Heart right ventricle (tissue), 16 donors: ENCODE measurements at places on chromosomes 13 and 19. TPM values are rescaled to one million over a fixed set of nuclear protein-coding genes. Genes with fewer than 3 reads are reported as not detected.

- no peak for DNase-seq
Observed at GRCh38 chr13:32811297-32811800, 204.9 kb upstream of the KL start.

Gene CASP14
- not detected for polyA plus RNA-seq

DNA sequence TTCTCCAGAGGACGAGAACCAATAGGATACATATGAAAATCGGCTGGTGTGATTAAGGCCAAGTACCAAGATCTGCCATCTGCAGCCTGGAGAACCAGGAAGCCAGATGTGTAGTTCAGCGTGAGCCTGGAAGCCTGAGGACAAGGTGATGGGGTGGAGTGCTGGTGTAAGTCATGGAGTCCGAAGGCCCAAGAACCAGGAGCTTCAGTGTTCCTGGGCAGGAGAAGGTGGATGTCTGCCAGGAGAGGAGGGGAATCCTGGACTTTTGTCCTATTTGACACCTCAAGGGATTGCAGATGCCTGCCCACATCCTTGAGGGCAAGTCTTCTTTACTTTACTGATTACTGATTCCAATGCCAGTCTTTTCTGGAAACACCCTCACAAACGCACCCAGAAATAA lies 71.5 kb downstream of the SPATA13 start:
- no peak for DNase-seq

Gene LRRC25
- polyA plus RNA-seq, result 2.2 TPM

GRCh38 chr19:21460686-21461085 lies 44.7 kb upstream of the ZNF429 start:
- no peak for DNase-seq

DNA sequence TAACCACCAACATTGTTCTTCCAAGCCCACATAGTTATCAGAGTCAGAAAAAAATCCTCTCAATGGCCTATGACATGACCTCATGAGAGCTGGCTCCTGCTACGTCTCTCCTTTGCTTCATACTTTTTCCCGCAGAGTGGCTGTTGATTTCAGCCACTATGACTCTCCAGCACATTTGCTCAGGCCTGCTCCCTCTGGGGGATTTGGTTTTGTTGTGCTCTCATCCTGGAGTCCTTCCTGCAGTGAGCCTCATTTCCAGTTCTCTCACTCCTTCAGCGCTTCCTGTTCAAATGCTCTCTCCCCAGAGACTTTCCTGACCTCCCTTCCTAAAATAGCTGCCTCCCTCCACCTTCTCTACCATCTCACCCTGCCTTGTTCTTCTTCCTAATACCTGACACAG lies 72.0 kb upstream of the USP29 start:
- DNase-seq, result no peak

Gene SRRM5
- polyA plus RNA-seq, result 0.26 TPM

Gene GSK3A
- 51.0 TPM for polyA plus RNA-seq

GRCh38 chr19:4675346-4675745 lies 5.2 kb upstream of the MYDGF start:
- DNase-seq, result no peak

Gene NECTIN2
- 96.8 TPM for polyA plus RNA-seq

- DNase-seq, result no peak
Observed at GRCh38 chr19:18725841-18726770, 42.6 kb downstream of the CRTC1 start.

DNA sequence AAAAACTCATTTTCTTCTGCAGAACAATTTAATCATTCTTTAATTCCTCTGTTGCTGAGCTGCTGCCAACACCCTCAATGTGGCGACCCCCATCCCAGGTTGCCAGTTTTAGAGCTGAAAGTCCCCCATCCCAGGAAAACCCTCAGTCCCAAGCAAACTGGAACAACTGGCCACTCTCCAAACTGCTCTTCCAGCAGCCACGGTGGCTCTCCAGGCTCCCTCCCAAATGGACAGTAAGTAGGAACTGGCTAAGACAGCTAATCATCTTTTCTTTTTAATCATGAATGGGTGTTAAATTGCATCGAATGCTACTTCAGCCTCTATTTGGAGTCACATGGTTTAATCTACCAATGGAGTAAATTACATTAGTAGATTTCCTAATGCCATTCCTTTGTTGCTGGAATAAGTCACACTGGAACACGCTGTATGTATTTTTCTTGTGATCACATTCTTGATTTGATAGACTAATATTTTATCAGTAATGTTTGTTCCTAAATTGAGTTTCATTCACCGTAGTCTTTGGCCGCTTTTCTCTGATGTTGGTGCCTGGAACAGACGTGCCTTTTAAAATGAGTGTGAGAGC lies 33.7 kb upstream of the VSTM2B start:
- DNase-seq, result no peak

Gene PCP2
- polyA plus RNA-seq, result 0.67 TPM

DNA sequence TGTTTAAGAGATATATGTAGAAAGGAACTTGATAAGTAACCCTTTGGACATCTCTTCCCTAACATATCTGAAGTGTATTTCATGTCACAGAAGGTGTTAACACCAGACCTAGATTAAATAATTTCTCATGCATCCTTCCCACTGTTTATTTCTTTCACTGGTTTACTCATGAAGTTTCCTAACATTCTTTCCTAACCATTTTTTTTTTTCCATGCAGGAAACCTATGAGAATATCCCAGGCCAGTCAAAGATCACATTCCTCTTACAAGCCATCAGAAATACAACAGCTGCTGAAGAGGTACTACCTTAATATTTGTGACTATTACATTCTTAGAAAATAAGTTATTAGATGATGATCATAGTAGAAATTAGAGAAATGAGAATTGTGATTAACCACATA lies 28.8 kb downstream of the IPO5 start:
- no peak for DNase-seq

Gene SHISA7
- polyA plus RNA-seq, result not detected

- no peak for DNase-seq
Observed at GRCh38 chr13:26020891-26021290, 30.9 kb downstream of the SHISA2 start.
